Activated gamma-delta T cell treated with Interleukin-2 at 50 U/mL for 16 hours (primary cell): ENCODE measurements at places on chromosomes 4 and X.

DNA sequence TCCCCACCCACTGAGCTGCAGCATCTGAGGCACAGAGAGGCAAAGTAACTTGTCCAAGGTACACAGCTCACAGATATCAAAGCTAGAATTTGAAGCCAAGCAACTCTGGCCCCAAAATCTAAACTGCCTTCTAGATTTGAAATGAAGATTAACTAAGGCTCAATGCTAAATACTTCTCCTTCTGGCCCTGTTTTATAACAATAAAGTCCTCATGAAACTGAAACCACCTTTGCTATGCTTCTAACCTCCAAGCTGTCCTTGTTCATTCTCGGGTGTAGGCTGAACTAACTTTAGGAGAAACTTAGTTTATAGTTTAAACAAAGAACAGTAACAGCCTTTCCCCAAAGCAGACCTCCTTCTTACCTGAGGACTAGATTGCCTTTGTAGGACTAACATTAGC, 93.6 kb downstream of the DCTD start:
- DNase-seq, result no peak

GRCh38 chr4:25523405-25523804, 132.2 kb upstream of the SLC34A2 start:
- DNase-seq, result no peak

- DNase-seq, result no peak
These were observed 177.3 kb upstream of the DKK2 start for GRCh38 chr4:107213410-107213809.

GRCh38 chr4:140048419-140048995, 105.5 kb downstream of the MAML3 start:
- DNase-seq, result no peak

DNA sequence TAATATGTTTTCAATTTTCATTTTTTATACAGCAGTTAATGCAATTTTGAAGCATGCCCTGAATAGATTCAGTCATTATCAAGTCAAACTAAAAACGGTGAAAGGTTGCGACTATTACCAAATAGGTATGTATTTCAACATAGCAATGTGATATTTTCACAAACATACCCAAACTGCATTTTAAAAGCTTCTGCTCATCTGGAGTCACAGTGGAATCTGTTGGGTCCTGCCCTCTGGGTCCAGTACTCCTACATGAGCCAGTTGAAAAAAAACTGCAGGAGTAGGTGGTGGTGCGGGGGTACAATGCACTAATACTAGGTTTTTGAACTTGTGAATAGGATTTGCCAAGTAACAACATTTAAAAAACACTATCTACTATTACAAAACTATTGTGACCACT, 938 bp downstream of the GPR34 start:
- no peak for DNase-seq

DNA sequence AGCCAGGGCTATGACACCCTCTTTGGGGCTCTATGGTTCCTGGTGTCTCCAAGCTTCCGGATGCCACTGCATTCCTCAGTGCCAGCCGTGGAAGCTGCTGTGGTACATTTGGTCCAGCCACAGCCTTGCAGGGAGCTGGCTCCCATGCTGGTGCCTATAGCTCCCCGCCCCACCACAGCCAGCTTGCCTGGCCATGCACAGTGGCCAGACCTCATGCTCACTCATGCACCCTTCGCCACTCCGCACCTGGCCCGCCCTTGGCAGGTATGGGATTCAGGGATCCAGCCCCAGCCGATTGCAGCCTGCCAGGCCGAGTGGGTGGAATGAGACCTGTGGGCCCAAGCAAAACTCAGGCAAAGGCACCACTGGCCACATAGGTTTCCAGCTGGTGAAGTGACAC, 354.8 kb downstream of the GRIA2 start:
- no peak for DNase-seq

DNA sequence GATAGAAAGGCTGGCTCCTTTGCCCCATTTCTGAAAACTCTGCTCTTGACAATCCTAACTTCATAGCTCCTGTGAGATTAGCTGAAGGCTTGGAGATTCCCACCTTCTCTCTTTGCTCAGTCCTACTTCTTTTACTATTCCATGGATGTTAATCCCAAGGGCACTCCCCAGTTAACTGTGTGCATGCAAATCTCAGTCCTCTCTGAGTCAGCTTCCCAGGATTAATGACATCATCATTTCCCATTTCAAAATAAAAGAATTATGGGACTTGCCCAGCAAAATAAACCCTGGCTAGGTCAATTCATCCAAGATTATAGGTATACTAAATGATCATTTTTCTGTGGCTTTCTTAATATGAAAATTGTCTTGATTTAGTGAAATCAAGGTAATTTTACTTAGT, 328.6 kb upstream of the NR3C2 start:
- no peak for DNase-seq

DNA sequence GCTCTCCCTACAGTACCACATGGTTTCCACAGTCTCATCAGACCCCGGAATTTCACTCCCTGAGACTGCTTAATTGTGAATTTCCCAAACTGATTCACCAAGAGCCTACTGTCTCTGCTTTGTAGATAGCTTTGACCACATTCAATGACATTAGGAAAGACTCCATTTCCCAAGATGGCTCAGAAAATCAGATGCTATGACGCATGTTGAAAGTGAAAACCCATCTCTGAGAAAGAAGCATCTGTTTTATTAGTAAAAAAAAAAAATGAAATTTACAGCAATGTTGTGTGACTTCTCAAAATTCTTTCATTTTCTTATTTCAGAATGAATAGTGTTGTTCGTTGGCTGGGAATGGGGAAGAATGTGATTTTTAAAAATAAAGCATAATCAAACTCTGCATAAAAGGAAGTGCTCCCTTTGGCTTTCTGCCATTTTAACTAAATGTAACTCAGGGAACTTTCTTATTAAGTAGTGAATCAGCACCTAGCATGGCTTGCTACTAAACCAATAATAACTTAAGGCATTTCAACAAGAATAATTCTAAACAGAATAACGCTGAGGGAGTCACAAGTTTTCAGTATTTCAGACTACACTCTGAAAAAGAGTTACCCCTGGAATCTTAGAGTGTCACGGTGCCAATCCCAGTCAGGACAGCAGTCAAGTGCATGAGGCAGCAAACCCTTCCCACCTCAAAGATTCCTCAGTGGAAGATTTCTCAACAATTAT, 97.4 kb upstream of the MYOZ2 start:
- DNase-seq, result no peak

DNA sequence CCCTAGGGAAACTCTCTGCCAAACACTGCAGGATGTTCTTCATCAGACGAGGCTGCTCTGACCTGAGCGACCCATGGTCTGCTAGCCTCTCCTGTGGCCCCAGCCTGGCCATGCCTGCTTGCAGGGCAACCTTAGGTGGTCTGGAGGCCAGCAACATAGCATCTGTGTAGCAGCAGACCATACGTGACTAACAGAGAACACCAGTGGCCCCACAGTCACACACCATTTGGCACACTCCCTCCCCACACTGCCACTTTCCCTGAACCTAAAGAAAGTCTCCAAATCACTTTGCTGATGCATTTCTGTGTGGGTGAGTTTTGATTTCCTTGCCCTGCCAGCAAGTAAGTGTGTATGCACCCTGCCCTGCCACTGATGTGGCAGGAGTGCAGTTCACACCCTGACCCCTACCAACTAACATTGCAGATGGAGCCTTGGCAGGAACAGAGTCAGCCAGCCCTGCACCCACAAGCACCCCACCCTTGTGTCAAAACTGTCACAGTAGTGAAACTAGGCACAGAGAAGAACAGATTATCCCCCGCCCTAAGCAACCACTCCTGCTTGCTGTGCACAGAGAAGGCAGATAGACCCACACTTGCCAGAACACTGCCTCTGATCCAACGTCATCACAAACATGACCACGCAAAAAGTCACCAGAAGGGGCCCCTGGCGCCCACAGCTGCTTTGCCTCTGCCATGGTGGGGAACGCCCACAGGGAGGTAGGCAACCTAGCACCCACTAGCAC, 249.1 kb downstream of the SPIN4 start:
- DNase-seq, result no peak

DNA sequence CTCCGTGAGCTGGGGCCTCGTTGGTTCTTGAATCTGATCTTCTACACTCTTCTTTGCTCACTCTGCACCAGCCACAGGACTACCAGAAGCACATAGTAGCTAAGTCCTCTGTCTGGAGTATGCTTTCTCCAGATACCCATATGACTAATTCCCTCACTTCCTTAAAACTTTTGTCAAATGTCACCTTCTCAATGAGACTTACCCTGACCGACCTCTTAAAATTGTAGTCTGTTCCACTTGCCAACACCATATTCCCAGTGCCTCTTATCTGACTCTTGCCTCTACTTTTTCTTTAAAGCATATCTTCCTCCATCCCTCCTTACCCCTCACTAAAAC, 10.0 kb downstream of the PARM1 start:
- no peak for DNase-seq

GRCh38 chrX:2781226-2781571, 29.4 kb downstream of the XG start:
- no peak for DNase-seq

- no peak for DNase-seq
These were observed 104.9 kb downstream of the PPP3CA start for GRCh38 chr4:101242441-101242840.

DNA sequence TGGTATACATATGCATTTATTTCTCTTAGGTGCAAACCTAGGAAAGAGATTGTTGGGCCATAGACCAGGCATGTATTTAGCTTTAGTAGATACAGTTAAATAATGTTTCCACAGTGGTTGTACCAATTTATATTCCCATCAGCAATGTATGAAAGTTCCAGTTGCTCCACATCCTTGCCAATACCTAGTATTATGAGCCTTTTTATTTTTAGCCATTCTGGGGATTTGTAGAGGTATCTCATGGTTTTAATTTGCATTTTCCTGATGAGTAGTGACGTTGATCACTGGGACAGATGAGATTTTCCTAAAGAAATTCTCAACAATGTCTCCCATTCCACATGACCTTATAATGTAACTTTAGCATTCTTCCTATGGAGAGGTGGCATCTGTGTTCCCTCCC, 56.9 kb downstream of the SUPT20HL2 start:
- DNase-seq, result no peak

- no peak for DNase-seq
These were observed 48.7 kb upstream of the KLHL4 start for GRCh38 chrX:87468941-87469340.
